Epithelial cell of esophagus (primary cell): ENCODE measurements at places on chromosomes 13 and 19.

DNA sequence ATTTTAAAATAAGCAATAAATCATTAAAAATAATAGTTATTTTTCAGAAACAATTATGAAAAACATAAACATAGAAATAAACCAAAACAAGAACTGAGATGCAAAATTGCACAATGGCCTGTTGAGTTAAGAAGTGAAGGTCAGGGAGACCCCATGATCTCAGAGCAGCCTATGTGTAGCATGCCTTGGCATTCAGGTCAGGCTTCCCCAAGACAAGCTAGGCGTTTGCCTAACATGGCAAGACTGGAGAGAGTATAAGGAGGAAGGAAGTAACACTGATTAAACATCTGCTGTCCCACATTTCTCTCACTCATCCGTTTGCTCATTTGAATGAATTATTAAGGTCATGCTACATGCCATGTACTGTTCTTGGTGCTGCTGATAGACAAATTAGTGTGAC lies 291.8 kb downstream of the TSHZ3 start:
- DNase-seq: no peak

DNA sequence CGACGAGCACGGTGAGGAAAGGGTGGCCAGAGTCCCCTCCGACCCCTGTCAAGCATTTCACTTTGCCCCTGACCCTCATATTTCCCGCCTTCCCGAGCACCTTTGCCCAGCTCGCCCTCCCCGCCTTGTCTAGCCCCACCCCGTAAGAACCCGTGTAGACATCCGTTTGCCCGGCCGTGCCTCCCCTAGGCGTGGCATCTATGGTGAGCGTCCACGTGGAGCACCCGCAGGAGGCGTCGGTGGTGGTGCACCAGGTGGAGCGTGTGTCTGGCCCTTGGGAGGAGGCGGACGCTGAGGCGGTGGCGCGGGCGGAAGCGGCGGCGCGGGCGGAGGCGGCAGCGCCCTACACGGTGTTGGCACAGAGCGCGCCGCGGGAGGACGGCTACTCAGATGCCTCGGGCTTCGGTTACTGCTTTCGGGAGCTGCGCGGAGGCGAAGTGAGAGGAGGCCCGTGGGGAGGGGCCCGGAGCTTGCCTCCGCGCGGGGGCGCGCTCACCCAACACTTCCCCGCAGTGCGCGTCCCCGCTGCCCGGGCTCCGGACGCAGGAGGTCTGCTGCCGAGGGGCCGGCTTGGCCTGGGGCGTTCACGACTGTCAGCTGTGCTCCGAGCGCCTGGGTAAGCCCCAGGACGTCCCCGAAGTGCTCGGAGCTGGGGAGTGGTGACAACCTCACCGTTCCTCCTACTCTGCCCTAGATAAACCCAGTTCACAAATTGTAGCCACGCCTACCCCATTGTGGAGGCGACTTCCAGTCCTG lies 4.2 kb downstream of the LTBP4 start:
- peak; percentile 97 for DNase-seq

GRCh38 chr13:101398920-101399319 lies 17.4 kb downstream of the NALCN start:
- DNase-seq: peak; percentile 44

- DNase-seq: no peak
Measured at GRCh38 chr19:1451916-1452801, 2.2 kb downstream of the APC2 start.

DNA sequence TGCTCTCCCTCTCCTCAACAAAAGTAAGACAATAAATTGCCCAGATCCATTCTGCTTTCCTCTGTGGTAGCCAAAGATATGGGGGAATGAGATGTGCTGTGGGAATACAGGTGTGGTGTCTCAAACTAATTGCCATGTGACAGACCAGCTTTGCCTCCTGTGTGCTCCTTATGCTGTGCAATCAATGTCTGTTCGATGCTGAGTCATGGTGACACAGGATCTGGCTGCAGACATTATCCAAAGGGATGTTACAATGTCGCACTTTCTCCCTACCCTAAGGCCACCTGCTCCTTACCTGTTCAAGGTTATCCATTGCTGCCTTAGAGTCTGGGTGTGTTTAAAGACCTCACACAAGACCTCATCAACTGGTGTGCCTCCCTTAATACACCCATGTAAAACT lies 32.5 kb downstream of the FGF14 start:
- peak; percentile 60 for DNase-seq

GRCh38 chr19:8004723-8005513 lies 523 bp downstream of the ELAVL1 start:
- peak; percentile 21 for DNase-seq

DNA sequence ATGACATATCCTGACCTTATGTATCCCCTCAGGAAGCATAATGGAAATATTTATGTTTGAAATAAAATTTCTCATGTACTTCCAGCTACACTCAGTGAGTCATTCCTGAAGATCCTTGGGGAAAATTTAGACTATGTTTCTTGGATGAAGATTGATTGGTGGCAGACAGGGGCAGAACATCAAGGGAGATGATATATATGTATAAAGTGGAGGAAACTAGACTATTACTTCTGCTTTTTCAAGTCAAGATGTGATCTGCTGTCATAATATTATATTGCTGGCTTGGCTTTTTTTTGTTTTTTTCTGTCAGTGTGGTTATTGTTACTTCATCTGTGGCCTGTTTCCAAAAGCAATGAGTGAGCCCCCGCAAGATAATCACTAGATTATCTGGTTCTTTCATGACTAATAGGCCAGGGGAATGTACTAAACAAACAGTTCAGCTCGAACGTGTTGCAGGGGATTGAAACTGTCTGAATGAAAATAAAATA lies 87.2 kb upstream of the TNFSF11 start:
- DNase-seq: peak; percentile 92

DNA sequence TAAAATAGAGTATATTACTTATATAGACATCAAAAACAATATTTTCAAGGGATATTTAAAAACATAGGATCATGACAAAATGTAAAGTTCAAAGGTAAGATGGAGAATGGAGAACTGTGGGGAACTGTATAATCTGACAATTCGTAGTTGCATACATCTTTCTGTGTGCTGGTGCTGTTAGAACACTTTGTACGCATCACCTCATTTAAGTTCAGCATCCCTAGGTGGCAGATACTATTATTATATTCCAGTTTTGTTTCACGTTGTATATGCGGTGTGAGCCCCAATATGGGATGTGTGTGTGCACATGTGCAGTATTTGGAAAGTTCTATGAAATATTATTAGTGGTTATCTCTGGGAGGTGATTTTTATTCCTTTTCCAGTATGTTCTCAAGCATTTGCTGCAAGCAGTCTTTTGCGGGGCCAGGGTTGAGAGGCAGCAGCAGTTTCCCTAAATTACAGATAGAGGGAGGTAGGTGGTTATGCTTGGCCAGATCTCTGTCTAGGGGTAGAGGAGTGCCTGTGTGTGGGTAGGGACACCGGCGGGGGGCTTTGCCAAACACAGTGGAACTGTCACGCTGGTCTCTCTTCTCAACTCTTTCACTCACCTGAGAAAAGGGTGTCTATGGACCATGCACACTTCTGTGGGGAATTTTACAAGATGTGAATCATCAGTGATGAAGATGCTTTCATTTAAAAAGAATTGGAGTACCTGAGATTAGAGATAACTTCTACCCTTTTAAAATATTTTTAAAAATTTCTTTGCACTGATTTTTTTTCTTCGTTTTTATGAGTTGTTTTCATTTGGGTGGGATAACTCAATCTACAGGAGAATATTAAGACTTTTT lies 55.6 kb upstream of the ALOX5AP start:
- DNase-seq: peak; percentile 43

- peak; percentile 43 for DNase-seq
Measured at GRCh38 chr19:54952591-54953344, 5.4 kb upstream of the NLRP7 start.

DNA sequence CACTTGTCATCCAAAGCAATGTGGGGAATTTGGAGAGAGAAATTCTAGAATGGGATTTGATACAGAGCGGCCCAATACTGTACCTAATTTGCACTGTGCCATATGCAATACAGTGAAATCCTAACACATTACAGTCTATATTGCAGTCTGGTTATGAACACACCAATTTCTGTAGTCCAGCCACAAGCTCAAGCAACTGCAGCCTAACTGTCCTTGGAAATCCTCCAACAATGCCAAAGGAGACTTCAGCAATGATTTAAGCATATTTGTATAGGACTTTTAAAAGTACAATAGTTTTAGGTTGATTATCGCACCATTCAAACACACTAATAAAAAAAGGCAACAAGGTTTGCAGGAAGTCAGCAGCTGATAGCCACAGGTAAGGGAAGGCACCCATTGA lies 17.3 kb downstream of the DIAPH3 start:
- no peak for DNase-seq

- DNase-seq: peak; percentile 79
Measured at GRCh38 chr13:31951215-31951678, 80.3 kb upstream of the FRY start.

GRCh38 chr13:79468819-79469218 lies 12.1 kb upstream of the NDFIP2 start:
- no peak for DNase-seq

DNA sequence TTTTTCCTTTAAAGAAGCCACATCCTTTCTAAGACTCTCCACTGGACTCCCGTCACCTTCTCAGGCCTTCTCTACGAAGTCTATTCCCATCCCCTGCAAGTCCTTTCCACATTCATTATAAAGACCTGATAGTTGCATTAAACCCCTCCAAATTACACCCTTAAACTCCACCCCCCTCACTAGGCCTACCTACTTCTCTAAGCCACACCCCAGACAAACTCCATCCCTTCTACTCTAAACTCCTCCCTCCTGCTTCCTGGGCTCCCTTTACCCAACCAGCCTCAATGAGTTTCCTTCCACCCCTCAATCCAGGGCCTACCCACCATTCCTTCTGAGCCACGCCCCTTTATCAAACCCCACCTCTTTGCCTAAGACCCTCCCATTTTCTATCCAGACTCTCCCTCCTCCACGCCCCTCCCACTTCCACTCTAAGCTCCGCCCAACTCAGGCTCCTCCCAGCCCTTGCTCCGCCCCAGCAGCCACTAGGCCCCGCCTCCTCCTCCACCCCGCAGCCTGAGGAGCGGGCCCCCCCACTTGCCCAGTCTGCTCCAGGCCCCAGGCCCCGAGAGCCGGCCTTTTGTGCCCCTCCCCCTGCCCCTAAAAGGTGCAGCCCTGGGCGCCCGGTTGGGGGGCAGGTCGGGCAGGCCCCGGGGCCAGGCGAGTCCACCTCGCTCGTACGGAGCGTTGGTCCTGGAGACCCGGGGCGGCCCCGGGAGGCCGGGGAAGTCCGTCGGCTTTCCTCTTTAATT lies 424 bp downstream of the FIZ1 start:
- peak; percentile 96 for DNase-seq

GRCh38 chr13:48232420-48233045 lies 473 bp upstream of the ITM2B start:
- no peak for DNase-seq

DNA sequence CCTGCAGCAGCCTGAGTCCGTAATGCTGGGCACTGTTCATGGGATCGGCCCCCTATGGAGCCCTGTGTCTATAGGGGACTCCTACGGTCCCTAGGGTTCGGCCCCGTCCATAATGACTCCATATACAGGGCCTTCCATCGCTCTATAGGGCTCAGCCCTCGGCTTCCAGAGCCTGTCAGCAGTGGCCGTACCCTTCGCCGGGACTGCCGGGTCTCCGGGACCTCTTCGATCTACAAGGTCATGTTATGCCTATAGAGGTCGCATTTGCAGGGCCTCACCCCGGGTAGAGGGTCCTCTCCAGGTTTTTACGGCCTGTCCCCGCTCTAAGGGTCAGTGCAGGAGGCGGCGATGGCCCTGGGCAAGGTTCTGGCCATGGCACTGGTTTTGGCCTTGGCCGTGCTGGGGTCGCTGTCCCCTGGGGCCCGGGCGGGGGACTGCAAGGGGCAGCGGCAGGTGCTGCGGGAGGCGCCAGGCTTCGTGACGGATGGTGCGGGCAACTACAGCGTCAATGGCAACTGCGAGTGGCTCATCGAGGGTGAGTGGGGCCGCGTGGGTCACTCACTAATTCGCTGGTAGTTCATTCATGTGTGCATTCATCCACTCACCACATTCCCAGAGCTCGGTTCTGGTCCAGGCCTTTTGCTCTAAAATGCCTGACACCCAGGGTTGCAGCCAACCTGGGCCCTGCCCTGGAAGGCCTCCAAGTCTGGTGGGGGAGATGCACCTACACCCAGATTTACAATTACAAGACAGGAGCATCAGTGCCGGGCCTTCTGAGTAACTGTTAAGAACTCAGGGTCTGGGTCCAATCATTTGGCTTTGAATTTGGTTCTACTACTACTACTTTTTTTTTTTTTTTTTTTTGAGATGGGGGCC lies 699 bp downstream of the MEGF8 start:
- no peak for DNase-seq

GRCh38 chr13:43033038-43033437 lies 9.7 kb downstream of the DNAJC15 start:
- DNase-seq: no peak

DNA sequence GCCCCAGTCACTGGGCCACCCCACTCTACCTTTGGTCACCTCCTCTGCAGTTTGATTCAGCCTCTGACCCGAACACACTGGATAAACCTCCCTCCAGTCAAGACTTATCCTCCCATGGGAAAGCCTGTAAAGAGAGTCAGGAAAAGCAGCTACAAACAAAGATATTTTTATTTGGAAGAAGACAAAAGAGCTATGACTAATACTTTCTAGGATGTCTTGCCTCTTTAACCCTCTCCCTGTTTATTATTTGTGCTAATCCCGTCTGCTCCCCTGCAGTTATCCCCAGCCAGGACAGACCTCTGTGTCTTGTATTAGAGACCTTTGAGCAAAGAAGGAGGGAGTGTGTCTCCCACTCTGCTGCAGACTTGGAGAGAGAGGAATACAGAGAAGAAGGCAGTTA lies 178.3 kb downstream of the EFNB2 start:
- no peak for DNase-seq

DNA sequence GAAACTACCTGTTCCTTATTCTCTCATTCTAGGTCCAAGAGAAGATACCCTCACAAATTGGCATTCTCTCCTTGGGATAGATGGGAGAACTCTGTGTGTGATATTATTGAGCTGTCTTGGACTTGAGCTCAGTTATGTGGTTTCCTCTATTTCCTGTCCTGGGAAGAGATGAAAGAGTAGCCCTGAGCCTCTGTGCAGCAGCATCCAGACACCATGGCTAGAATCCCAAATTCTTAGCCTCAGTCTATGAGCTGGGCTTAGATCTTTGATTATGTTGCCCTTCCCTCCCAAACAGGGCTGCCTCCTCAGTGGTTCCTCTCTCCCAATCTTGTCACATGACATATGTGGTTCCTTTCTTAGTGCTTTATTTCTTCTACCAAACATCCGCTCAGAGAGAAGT lies 290.7 kb downstream of the SPRY2 start:
- DNase-seq: no peak

- peak; percentile 4 for DNase-seq
Measured at GRCh38 chr13:21338156-21338555, 120.9 kb downstream of the ZDHHC20 start.

DNA sequence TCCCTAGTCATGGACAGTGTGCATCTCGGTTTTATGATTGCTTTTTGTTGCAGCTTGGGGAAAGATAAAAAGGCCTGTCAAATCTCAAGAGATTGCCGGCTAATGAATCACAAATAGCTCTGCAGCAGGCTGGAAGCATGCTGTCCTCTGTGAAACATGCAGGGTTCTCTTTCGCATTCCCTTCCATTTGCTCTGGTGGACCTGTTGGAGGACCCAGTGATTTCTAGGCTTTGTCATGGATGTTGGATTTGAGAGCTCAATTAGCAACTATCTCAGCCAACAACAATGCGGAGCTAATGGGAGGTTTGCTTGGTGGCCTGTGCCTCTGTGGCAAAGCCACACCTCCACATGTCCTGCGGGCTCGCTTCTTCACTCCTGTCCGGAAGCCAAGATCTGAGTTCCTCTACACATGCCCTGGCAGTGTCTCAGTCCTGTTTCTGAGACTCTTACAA lies 418.1 kb upstream of the ARGLU1 start:
- DNase-seq: no peak
